ENCODE measurements at places on chromosomes 3 and 15.

GRCh38 chr3:11300970-11301369 is 28.8 kb downstream of the ATG7 start:
- peak; percentile 17 for DNase-seq

- DNase-seq = no peak
Observed at GRCh38 chr3:155184011-155184410, 103.9 kb downstream of the MME start.

DNA sequence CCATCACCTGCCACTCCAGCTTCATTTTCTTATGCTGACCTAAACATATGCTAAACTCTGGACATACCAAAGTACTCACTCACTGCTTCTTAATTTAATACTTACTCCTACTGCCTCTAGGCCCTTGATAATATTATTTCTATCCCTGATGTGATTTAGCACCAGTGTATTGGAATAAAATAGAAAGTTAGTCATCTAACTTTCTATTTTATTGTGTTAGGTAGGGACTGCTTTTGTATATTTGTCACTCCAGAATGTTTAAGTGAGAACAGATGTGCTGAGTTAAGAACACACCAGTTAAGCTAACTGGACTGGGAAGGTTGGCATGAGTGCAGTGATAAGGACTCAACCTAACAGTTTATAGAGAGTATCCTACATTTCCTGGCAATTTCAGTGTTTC is 6.5 kb upstream of the CLDN16 start:
- no peak for DNase-seq

GRCh38 chr15:58307313-58307961 is 124.4 kb upstream of the LIPC start:
- no peak for DNase-seq

GRCh38 chr3:125231895-125232294 is 19.3 kb upstream of the SLC12A8 start:
- no peak for DNase-seq

GRCh38 chr15:31550211-31550977 is 223.8 kb downstream of the KLF13 start:
- no peak for DNase-seq

GRCh38 chr15:35211240-35211902 is 126.3 kb upstream of the NANOGP8 start:
- no peak for DNase-seq

GRCh38 chr15:67820992-67821783 is 4.1 kb upstream of the SKOR1 start:
- no peak for DNase-seq

DNA sequence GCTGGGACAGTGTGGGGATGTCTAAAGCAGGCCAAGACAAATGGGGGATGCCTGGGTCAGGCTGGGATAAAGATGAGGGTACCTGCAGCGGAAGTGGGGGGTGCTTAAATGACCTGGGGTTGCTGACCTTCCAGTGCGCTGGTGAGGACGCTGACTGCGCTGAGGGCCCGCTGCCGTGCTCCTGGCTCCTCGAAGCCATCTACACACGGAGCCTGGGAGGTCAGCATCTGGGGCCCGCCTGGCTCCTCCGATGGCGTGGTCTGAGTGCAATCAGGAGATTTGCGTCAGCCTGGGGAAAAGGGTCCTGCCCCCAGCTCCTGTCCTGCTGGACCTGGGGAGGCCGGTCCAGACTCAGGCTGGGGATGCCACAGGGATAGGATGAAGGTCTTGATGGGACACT is 50.7 kb downstream of the SCN5A start:
- DNase-seq = no peak

GRCh38 chr3:81214631-81215030 is 546.8 kb downstream of the GBE1 start:
- no peak for DNase-seq

GRCh38 chr15:89494941-89495637 is 1.3 kb downstream of the RHCG start:
- DNase-seq = peak; percentile 1

- DNase-seq = no peak
Observed at GRCh38 chr3:128222796-128223385, 69.6 kb downstream of the EEFSEC start.

- no peak for DNase-seq
Observed at GRCh38 chr3:177426106-177426877, 229.0 kb upstream of the TBL1XR1 start.

- no peak for DNase-seq
Observed at GRCh38 chr3:32413845-32414521, 22.3 kb downstream of the CMTM7 start.

- DNase-seq = no peak
Observed at GRCh38 chr3:158091531-158091930, 14.7 kb downstream of the SHOX2 start.

DNA sequence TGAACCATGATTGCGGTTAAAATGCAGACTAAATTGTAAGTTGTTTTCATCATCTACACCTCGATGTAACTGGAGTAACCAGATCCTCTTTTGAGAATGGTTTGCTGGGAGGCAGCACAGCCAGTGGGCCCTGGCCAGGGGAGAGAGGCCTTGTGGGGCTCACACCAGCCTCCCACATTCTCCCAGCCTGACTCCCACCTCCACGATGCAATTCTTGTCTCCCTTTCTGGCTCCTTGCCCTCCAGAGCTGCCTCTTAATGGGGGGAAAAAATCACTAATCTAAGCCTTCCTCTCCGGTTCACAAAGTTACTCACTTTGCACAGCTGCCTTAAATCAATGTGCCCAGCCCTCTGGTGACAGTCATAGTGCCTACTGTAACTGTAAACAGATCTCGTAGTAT is 17.9 kb upstream of the PAQR5 start:
- no peak for DNase-seq
